Mesenteric fat pad (tissue), 1 donor: ENCODE measurements at places on chromosomes 2 and 18. TPM values are rescaled to one million over a fixed set of nuclear protein-coding genes. Genes with fewer than 3 reads are reported as not detected.

Gene RIT2
- not detected for total RNA-seq

GRCh38 chr2:1869248-1869647 lies 124.9 kb upstream of the PXDN start:
- DNase-seq: no peak

DNA sequence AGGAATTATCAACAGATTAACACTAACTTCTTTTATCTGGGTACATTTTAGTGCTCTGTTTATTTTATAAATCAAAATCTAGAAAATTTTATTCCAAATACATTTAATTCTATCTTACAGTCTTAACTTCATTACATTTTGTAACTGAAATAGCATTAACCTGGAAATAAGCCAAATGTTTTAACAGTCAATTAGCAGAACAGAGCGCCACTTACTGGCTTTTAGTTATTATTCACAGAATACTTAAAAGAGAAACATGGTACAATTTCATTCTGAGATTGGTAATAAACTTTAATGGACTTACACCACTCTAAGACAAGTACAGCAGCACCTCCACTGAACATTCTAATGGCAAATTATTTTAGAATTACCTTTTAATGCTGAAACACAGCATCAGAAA lies 38.6 kb downstream of the SS18 start:
- DNase-seq: no peak

DNA sequence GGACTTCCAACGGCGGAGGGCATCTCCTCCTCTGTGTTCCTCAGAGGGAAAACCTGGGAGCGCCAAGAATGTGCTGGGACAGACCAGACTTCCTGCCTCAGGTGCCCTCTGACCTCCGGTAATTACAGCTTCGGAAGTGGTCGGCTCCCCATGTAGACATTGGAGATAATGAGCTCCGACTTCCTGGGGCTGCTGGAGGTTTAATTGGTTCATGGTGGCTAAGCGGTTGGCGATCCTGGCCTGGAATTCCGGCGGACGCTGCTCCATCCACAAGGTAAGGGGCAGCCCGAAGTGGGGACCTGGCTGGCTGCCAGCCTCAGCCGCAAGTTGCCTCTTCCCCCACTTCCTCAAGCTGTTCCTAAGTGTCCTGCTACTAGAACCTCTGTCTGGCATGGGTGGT lies 83.2 kb upstream of the EPC2 start:
- no peak for DNase-seq

- DNase-seq: no peak
These were observed 115.5 kb upstream of the CYP26B1 start for GRCh38 chr2:72263043-72263775.

Gene RBM43
- total RNA-seq: 3.7 TPM

Gene NETO1
- total RNA-seq: 4.3 TPM

Gene CREG2
- not detected for total RNA-seq

Gene RGPD4
- total RNA-seq: not detected

Gene NAT8
- total RNA-seq: not detected

- DNase-seq: no peak
These were observed 94.8 kb downstream of the SPOPL start for GRCh38 chr2:138596403-138596802.

Gene LYG1
- 1.1 TPM for total RNA-seq
